Cardiac muscle cell (in vitro differentiated cells and primary cell): ENCODE measurements at places on chromosomes 7 and 10.

DNA sequence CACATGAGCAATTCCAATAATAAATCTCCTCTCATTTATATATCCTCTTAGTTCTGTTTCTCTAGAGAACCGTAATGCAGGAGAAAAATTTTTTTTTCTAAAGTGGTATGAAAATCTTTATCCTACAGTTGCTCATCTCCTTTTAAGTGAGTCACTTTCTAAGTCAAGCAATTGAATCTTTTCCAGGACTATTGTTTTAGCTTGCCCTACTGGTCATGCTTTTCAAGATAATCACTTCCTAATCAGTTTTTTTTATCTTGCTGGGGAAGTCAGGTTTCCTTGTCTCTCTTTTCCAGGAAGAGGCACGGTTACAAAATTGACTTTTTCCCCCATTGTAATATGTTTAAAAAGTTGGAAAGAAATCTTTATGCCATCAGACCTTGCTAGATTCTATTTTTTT, 44.0 kb downstream of the INPP5F start:
- peak; percentile 56 for DNase-seq

DNA sequence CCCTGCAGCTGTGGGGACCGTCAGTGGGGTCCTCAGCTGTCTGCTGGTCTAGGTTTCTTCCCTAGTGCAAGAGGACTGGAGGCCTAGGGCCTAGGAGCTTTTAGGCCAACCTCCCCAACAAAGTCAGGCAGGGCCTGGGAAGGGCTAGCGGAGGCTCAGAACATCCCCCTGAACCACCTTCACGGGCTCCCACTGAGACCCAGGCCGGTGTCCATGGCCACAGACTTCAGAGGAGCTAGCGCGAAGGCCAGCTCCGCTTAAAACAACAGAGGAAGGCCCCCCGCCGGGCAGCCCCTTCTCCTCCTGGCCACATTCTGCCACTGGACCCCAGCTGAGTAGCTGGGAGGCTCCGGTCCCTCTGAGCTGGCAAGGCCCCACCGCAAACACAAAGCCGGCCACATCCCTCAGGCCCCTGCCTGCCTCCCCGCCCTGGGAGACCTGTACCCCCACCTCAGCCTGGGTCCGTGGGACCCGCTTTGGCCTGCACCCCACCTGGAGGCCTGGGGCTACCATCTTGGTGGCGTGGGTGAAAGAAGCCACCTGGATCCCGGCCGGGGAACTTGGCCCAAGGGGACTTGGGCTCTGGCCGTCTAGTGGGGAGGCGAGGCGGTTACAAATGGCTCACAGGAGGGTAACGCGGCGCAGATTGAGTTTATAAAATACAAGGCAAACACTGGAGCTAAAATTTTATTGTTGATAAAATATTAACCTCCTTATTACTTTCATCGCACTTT, 5.4 kb upstream of the UNCX start:
- no peak for DNase-seq

DNA sequence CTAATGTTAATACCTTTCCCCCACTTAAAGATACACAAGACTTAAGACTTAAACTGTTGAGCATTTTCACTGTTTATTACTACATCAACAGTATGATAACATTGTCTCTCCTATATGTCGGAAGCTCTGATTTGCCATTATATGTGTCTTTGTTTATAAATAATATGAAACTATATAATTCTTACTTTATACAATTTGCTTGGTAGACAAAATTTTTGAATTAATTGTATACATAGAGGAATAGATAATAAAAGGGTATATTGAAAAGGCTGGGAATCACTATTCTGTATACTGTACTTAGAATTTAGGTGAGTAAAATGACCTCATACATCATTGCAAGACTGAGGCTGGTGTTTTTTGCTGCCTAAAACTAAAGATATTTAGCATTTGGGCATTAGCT, 82.1 kb upstream of the HDAC9 start:
- DNase-seq: no peak

- DNase-seq: no peak
Observed at GRCh38 chr7:159027789-159028507, 116.7 kb downstream of the VIPR2 start.

DNA sequence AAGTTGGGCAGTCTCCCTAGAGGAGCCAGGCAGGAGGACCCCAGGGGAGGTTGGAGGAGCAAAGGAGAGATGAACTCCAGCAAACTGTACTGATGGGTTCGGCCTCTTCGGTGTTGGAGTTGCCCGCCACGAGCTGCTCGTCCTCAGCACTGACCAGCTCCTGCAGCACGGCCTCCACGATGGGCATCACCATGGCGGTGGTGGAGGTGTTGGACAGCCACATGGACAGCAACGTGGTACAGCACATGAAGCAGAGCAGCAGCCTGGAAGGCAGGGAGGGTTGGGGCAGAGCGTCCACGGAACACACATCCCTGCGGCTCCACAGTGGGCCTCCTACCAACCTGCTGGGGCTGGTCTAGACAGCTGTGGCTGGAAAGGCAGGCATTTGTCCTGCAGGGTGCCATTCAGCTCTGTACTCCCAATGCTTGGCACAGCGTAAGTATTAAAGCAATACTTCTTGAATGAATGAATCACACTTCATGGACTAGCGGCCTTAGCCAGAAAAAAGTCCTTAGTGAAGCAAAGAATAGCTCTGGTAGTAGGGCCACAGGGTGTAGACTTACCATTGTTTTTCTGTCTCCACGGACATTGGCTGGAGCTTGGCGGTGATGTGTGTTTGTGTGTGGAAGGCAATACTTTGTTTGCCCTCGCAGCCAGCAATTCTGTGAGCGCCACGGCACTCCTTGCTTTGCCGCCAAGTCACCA, 21.8 kb downstream of the SLC13A4 start:
- DNase-seq: no peak

DNA sequence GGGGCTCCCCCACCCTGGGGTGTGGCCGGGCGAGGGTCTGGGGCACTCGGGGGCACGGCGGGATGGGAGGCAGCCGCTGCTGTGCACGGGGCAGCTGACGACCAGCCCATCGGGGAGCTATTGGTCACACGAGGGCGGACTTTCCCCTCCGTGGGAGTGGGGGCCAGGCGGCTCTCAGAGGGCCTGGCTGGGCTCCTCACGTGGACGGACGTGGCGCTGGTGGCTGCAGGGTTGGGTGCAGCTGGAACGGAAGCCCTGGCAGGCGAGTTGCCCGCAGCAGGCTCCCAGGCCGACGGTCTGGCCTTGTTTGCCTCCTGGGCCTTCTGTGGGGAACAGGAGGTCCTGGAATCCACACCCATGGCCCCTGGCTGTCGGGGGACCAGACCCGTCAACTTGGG, 14.3 kb downstream of the MICALL2 start:
- no peak for DNase-seq

DNA sequence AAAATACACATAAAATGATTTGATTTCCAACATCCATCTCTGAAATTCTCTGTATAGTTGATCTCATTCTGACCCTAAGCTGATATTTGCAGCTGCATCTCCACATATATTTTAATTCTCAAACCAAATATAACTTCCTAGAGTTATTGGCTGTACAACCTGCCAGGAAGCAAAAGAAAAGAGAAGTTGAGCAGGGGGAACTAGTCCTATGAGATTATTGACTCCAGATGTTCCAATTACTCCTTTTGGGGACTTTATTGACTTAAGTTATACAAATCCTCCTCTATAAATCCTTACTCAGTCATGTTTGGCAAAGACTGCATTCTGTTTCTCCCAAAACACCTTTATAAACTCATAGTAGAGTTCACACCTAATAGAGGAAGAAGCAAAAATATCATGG, 599.4 kb upstream of the ANKRD30A start:
- no peak for DNase-seq

DNA sequence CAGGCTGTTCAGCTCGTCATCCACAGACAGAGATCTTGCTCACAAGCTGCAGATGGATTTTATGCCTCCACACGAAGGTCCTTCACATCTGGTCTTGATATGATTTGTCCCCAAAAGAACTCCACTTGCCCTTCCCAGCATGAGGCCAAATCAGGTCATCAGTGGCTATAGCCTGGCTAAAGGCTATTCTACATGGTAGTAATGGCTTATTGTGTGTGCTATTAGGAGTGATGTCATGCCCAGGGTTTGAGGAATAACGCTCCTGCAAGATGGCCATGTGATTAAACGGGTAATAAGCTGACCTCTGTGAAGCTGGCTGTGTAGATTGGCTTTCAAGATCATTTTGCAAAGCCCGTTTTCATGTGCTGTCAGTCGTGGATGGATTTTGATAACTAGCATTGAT, 313.8 kb downstream of the FRMD4A start:
- no peak for DNase-seq

DNA sequence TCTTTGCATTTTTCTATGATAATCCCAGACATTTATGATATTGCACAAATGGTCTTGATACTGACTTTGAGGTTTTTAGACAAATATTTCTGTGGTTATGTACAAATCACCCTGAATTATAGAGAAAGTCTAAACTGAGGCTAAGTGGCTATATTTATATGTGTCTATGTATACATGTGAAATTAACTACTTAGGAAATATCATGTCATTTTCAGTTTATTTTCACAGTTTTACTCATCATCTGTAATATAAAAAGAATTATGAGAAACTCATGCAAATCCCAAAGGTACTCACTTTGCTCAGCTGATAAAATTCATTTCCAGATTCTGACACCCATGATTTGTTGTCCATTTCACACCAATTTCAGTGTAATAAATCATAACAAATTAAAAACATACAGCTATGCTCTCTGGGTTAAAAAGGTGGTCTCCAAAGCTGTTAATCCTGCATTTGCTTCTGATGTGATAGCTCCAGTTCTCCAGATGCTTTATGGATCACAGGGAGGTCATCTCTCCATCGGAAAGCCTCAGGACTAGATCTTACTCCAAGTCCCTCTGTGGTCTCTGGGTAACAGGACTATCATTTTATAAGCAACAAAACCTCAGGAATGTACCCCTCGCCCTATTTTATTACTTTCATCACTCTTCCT, 673.9 kb downstream of the PARD3 start:
- DNase-seq: no peak

GRCh38 chr7:87709258-87709657, 81.1 kb downstream of the RUNDC3B start:
- no peak for DNase-seq

- DNase-seq: no peak
Observed at GRCh38 chr7:8371742-8372141, 61.7 kb upstream of the NXPH1 start.

- no peak for DNase-seq
Observed at GRCh38 chr7:47026780-47027361, 555.0 kb downstream of the TNS3 start.

DNA sequence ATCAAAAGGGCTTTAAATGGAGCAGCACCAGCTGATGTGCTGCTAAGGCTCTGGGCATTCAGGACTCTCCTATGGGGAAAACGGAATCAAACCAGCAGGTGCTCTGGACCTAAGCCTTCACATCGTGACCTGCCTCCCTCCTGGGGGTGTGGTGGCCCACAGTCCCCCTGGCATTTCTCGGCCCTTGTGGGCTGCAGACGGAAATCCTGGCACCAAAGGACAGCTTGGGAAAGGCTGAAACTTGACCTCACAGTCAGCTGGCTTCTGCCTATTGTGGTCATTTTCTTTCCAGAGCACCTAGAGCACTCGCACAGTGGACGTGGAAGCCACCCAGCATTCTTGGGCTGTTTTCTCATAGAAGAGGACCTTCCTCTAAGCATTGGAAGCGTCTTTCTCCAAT, 74.8 kb downstream of the TPST1 start:
- no peak for DNase-seq

GRCh38 chr10:25707976-25708671, 225.9 kb upstream of the MYO3A start:
- DNase-seq: no peak

DNA sequence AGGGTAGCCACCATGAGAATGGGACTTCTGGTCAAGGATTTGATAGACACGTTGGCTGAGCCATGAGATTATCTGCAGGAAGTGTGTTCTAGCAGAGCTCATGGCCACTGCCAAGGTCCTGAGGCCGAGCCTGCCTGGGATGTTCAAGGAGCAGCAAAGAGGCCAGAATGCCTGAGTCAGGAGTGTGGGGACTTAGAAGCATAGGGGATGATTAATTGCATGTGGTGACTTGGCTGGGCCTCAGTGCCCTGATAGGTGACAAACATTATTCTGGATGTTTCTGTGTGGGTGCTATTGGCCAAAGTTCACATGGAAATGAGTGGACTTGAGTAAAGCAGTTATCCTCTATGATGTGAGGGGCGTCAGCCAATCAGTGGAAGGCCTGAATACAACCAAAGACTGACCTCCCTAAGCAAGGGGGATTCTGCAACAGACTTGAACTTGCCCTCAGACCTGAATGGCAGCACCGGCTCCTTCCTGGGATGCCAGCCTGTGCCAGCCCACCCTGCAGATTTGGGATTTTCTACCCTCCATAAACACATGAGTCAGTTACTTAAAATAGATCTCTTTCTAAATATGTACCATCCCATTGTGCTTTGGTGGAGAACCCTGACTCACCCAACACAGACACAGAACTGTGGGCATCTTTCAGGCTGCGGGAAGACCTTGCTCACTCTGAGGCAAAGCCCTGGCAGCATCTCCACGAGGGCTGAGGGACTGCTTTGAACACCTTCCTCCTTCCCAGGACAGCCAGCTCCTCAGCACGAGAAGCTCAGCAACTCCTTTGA, 363.9 kb upstream of the MGMT start:
- no peak for DNase-seq

DNA sequence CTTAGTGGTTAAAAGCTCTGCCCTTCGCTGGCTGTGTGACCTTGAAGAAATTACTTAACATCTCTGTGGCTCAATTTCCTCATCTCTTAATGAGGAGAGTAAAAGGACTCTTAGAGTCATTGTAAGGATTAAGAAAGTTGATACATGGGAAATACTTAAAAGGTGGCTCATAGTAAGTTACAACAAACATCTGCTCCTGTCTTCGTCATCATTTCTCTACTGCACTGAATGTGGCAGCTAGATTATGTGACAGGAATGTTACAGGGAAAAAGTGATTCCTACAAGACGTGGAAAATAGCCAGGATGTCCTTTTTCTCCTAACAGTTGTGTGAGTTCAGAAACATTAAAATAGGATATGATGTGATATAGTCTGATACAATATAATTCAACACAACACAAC, 184.7 kb downstream of the FRMD4A start:
- DNase-seq: peak; percentile 56

DNA sequence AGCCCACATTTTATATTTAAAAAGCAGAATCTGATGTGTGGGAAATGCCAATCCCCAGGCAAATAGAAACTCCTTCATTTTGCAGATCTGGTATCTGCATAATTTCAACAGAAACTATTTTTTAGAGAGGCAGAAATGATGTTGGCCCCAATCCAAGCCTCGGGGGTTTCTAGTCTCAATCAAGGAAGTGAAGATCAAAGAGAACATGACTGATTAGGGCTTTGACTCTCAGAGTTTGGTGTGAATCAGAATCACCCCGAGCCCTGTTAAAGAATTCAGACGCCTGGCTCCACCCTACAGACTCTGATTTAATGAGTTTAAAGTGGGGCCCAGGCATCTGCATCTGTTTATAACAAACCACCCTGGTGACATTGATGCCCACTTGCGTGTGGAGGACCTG, 36.7 kb upstream of the UBE2H start:
- DNase-seq: peak; percentile 10
